Neural progenitor cell (in vitro differentiated cells): ENCODE measurements at places on chromosomes 2 and 18. TPM values are rescaled to one million over a fixed set of nuclear protein-coding genes. Genes with fewer than 3 reads are reported as not detected.

GRCh38 chr2:185291035-185291647 lies 447.5 kb upstream of the FSIP2 start:
- H3K27ac ChIP-seq: no peak overlapping the region
- peaks cover 6% of the 10 kb centered on the region for H3K4me1 ChIP-seq
- peak; percentile 82 for DNase-seq
- no peaks in the 10 kb centered on the region for H3K36me3 ChIP-seq

- no peaks in the 10 kb centered on the region for H3K36me3 ChIP-seq
- H3K4me1 ChIP-seq: peaks cover 12% of the 10 kb centered on the region
- H3K27ac ChIP-seq: no peak overlapping the region
- no peak overlapping the region for H3K4me3 ChIP-seq
- peaks cover 14% of the 10 kb centered on the region for H3K27me3 ChIP-seq
- no peak for DNase-seq
Measured at GRCh38 chr2:20609349-20609994, 41.4 kb downstream of the HS1BP3 start.

DNA sequence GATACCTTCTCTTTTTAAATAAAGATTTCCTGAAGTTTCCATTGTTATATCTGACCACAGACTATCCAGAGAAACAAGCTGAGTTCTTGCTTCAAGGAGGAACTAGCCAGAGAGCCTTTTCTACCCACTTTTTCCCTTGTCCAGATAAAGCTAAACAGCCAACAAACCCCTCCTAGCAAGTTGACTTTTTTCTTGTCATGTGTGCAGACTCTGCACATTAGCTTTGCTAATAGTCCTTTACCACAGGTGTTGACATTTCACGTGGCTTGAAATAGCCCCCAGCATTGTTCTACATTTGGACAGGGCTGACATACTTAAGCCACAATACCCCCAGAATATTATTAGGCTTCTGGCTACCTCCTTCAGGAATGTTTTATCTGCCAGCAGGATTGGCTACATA lies 40.7 kb downstream of the PCBP1 start:
- peaks cover 22% of the 10 kb centered on the region for H3K4me1 ChIP-seq
- H3K27ac ChIP-seq: no peak overlapping the region
- no peak for DNase-seq
- no peak overlapping the region for H3K4me3 ChIP-seq

GRCh38 chr18:32831781-32832180 lies 59.0 kb upstream of the KLHL14 start:
- H3K4me3 ChIP-seq: no peak overlapping the region
- H3K4me1 ChIP-seq: no peaks in the 10 kb centered on the region
- H3K27ac ChIP-seq: no peak overlapping the region
- no peaks in the 10 kb centered on the region for H3K36me3 ChIP-seq

GRCh38 chr18:67670024-67670543 lies 153.6 kb upstream of the DSEL start:
- H3K36me3 ChIP-seq: no peaks in the 10 kb centered on the region
- no peaks in the 10 kb centered on the region for H3K27me3 ChIP-seq
- H3K27ac ChIP-seq: no peak overlapping the region
- H3K4me3 ChIP-seq: no peak overlapping the region

DNA sequence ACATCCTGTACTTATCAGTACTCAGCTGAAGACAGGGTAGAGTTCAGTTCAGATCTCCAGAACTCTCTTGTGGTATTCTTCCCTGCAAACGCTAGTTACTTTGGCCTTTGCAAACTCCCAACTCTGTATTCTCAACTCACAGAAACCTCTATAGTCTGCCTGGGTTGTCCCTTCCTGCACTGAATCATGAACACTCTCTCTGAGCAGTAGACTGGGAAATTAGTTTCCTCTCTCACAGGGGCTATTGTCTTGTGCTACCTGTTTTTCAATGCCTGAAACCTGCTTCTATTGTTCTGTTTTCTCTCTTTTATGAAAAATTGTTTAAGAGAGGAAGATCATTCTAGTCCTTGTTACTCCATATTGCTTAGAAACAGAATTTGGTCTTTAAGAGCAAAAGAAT lies 134.7 kb downstream of the VIT start:
- H3K36me3 ChIP-seq: no peaks in the 10 kb centered on the region
- H3K27me3 ChIP-seq: no peaks in the 10 kb centered on the region
- no peak for DNase-seq
- H3K27ac ChIP-seq: no peak overlapping the region
- no peak overlapping the region for H3K4me3 ChIP-seq
- no peaks in the 10 kb centered on the region for H3K4me1 ChIP-seq

DNA sequence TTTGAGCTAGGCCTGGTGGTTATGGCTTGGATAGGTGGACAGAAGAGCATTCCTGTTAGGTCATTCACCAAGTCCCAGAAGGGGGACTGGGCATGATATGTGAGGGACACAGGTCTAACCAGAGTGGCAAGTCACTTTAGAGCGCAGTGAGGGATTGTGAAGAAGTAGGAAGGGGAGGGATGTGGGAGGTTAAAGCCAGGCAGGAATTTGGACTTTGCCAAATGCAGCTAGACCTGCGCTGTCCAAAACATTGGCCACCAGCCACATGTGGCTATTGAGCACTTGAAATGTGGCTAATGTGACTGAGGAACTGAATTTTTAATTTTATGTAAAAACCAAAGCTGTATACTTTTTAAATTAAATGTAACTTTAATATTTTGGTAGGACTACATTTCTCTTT lies 23.7 kb downstream of the GCKR start:
- no peak for DNase-seq
- no peaks in the 10 kb centered on the region for H3K4me1 ChIP-seq
- no peaks in the 10 kb centered on the region for H3K27me3 ChIP-seq

GRCh38 chr2:72220170-72220569 lies 72.5 kb upstream of the CYP26B1 start:
- no peaks in the 10 kb centered on the region for H3K36me3 ChIP-seq
- H3K27ac ChIP-seq: no peak overlapping the region
- H3K4me1 ChIP-seq: peaks cover 8% of the 10 kb centered on the region
- no peaks in the 10 kb centered on the region for H3K27me3 ChIP-seq
- no peak overlapping the region for H3K4me3 ChIP-seq
- peak; percentile 68 for DNase-seq

DNA sequence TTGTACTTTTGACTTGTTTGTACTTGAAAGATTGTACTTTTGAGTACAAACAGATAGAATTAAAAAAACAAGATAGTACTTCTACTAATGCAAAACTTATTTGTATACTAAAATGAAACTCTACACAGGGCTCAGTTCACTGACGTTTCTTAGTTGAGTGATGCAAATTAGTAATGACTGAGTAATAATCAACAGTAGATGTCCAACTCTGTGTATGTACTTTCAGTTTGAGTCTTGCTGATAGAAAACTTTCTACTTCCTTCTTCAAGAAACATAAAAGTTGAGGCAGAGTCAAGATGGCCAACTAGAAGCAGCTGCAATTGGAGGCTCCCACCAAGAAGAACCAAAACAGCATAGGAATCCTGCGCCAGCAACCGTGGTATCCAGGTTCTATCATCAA lies 585.0 kb downstream of the NR4A2 start:
- no peaks in the 10 kb centered on the region for H3K36me3 ChIP-seq
- no peak for DNase-seq
- no peak overlapping the region for H3K27ac ChIP-seq
- H3K27me3 ChIP-seq: no peaks in the 10 kb centered on the region

GRCh38 chr2:50126845-50127244 lies 905.1 kb downstream of the NRXN1 start:
- DNase-seq: no peak
- H3K36me3 ChIP-seq: no peaks in the 10 kb centered on the region
- no peak overlapping the region for H3K27ac ChIP-seq

GRCh38 chr2:144937910-144938709 lies 418.2 kb upstream of the ZEB2 start:
- no peaks in the 10 kb centered on the region for H3K27me3 ChIP-seq
- no peaks in the 10 kb centered on the region for H3K36me3 ChIP-seq
- no peak for DNase-seq

- H3K4me3 ChIP-seq: no peak overlapping the region
- peaks cover 5% of the 10 kb centered on the region for H3K4me1 ChIP-seq
- H3K36me3 ChIP-seq: no peaks in the 10 kb centered on the region
- no peaks in the 10 kb centered on the region for H3K27me3 ChIP-seq
Measured at GRCh38 chr2:190791347-190791975, 89.2 kb upstream of the GLS start.

- no peak overlapping the region for H3K4me3 ChIP-seq
- no peak overlapping the region for H3K27ac ChIP-seq
- H3K4me1 ChIP-seq: peaks cover 10% of the 10 kb centered on the region
- no peak for DNase-seq
Measured at GRCh38 chr2:42087137-42087856, 39.5 kb downstream of the PKDCC start.

DNA sequence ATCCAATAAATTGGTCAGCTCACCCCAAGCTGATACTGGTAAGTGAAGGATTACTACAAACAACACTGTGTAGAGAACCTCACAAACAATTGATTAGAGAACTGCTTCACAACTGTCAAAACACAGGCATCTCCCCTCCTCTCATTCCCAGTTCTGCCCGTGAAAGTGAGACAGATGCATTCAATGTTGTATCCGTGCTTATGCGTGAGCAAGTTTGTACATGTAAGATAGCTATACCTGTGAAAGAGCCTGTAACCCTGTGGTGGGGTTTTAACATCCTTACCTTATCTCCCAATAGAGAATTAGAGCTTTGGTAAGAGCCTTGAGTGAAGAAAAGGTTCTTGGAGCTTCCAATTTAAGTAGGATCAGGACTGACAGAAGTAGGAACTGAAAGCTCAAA lies 9.1 kb downstream of the MARCHF4 start:
- H3K4me3 ChIP-seq: no peak overlapping the region
- H3K27me3 ChIP-seq: peaks cover 4% of the 10 kb centered on the region
- no peak overlapping the region for H3K27ac ChIP-seq
- no peaks in the 10 kb centered on the region for H3K36me3 ChIP-seq
- peaks cover 11% of the 10 kb centered on the region for H3K4me1 ChIP-seq
- no peak for DNase-seq

GRCh38 chr2:26279886-26280285 lies 35.1 kb downstream of the HADHB start:
- H3K4me3 ChIP-seq: no peak overlapping the region
- peaks cover 3% of the 10 kb centered on the region for H3K36me3 ChIP-seq
- no peak for DNase-seq
- no peak overlapping the region for H3K27ac ChIP-seq
- H3K27me3 ChIP-seq: no peaks in the 10 kb centered on the region

- H3K27ac ChIP-seq: no peak overlapping the region
- no peak for DNase-seq
- H3K36me3 ChIP-seq: no peaks in the 10 kb centered on the region
- peaks cover 13% of the 10 kb centered on the region for H3K4me1 ChIP-seq
- peaks cover 11% of the 10 kb centered on the region for H3K27me3 ChIP-seq
Measured at GRCh38 chr2:219641390-219642068, 14.1 kb downstream of the SLC4A3 start.

DNA sequence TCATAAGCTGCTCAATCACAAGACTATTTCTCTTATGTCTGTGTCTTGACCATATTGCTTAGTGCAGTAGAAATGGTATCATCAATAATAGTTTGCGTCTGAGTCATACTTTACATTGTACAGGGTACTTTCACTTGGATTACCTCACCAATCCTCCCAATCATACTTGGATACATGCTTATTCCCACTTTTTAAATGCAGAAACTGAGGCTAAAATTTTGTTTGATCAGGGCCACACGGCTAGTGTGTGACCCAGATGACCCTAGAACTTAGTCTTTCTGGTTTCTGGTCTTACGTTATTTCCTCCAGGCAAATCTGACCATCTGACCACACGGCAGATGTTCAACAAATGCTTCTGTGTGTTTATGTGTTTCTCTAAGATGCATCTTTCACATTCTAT lies 23.8 kb upstream of the CCL20 start:
- no peak overlapping the region for H3K27ac ChIP-seq
- peaks cover 10% of the 10 kb centered on the region for H3K4me1 ChIP-seq
- H3K36me3 ChIP-seq: no peaks in the 10 kb centered on the region
- H3K27me3 ChIP-seq: no peaks in the 10 kb centered on the region
- H3K4me3 ChIP-seq: no peak overlapping the region

DNA sequence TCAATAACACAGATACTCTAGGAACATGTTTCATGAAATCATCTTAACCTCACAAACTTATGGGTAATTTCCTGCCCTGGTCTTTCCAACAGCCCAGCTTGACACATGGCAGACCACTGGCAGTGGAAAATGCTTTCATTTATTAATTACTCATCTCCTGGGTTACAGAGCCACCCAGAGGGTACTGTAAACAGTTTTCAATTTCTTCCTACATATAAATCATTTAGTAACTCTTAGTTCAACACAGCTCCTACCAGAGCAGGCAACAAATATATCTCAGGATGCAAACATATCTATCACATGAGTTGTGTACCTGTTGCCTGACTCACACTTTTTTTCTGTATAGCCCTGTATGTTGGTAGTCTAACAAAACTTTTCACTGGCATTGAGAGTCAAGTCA lies 99.2 kb upstream of the VRK2 start:
- no peak for DNase-seq
- H3K27me3 ChIP-seq: no peaks in the 10 kb centered on the region
- H3K4me1 ChIP-seq: no peaks in the 10 kb centered on the region
- no peak overlapping the region for H3K27ac ChIP-seq
- no peak overlapping the region for H3K4me3 ChIP-seq
- no peaks in the 10 kb centered on the region for H3K36me3 ChIP-seq

GRCh38 chr18:64854112-64854511 lies 705.2 kb upstream of the LINC00305 start:
- no peak overlapping the region for H3K4me3 ChIP-seq
- H3K27ac ChIP-seq: no peak overlapping the region
- no peaks in the 10 kb centered on the region for H3K4me1 ChIP-seq
- no peaks in the 10 kb centered on the region for H3K27me3 ChIP-seq

DNA sequence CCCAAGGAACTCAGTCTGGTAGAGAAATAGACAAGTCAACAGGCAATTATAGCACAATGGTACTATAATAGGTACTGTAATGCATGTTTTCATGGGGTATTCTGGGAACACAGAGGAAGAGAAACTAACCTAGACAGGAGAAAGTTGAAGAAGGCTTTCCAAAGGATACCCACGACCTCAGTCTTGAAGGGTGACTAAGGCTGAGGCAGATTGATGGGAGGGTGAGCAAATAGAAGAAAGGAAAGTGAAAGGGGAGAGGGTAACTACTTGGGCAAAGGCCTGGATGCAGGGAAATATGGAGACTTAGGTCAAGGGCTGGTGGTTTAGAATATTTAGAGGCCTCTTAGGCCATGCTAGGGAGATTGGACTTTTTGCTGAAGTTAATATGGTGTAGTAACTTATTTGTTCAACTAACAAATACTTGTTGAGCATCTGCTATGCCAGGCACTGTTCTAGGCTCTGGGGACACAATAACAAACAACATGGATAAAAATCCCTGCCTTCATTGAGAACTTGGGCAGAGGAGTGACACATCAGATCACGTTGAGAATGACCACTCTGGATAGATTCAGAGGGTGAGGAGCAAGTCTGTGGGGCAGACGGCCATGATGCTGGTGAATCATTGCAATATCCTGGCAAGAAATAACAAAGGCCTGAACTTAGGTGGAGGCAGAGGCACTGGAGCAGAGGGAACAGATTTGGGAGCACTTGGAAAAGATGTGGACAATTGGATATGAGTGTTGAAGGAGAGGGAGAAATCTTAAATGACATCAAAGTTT lies 56.4 kb downstream of the PLB1 start:
- H3K4me3 ChIP-seq: no peak overlapping the region
- no peaks in the 10 kb centered on the region for H3K27me3 ChIP-seq
- no peaks in the 10 kb centered on the region for H3K4me1 ChIP-seq

The KHK gene
- 3.3 and 5.0 TPM in 2 replicates for total RNA-seq

The LRATD1 gene
- 1.9 and 2.9 TPM in 2 replicates for total RNA-seq

The MOB1A gene
- total RNA-seq: 125 and 163 TPM in 2 replicates

The PKDCC gene
- total RNA-seq: 70.4 and 133 TPM in 2 replicates

The RAX gene
- 20.7 and 78.1 TPM in 2 replicates for total RNA-seq

The TMEM37 gene
- total RNA-seq: 0.74 and 1.0 TPM in 2 replicates

The SPR gene
- 2.2 and 4.4 TPM in 2 replicates for total RNA-seq

The DCC gene
- 0.40 and 0.41 TPM in 2 replicates for total RNA-seq

The ANKRD62 gene
- total RNA-seq: 0.15 TPM in 1 of 2 replicates, not detected in the other

The TMEM198 gene
- total RNA-seq: 0.79 and 2.3 TPM in 2 replicates

The TUBA3E gene
- total RNA-seq: not detected in 2 replicates

The RAPGEF4 gene
- total RNA-seq: 1.1 and 1.8 TPM in 2 replicates

The LIMS4 gene
- total RNA-seq: 0.28 TPM in 1 of 2 replicates, not detected in the other

The SPDYA gene
- 0.37 and 1.9 TPM in 2 replicates for total RNA-seq

The PLCL1 gene
- 0.28 and 0.41 TPM in 2 replicates for total RNA-seq

The SDC1 gene
- 27.5 and 54.0 TPM in 2 replicates for total RNA-seq
